Esophagus squamous epithelium (tissue), 5 donors: ENCODE measurements at places on chromosomes 7 and 10.

GRCh38 chr10:105875050-105875449, 1234.0 kb downstream of the SORCS3 start:
- DNase-seq, result no peak

- no peak for DNase-seq
Measured at GRCh38 chr10:88027570-88027969, 164.1 kb downstream of the PTEN start.

GRCh38 chr10:7795605-7796004, 7.6 kb downstream of the ATP5F1C start:
- DNase-seq, result no peak

DNA sequence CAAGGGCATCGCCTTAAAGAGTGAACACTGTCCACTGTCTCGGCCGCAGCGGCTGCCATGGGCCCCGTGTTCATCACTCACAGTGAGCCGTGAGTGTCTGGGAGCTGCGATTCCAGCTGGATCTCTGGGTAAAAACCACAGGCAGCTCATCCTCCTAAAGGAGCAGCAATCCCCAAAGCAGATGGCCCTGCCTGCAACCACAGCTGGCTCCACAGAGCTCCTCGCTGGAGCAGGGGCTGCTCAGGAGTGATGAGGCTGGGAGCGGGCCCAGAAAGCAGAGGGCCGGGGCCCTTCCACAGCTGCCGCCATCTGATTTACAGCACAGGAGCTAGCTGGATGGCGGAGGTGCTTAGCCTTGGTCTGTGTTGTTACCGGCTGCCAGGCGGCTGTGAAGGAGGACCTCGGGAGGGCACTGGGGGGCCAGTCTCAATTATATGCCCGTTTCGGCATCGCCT, 6.6 kb upstream of the TMEM184A start:
- DNase-seq, result no peak

- no peak for DNase-seq
Measured at GRCh38 chr10:93147281-93147680, 73.6 kb downstream of the CYP26A1 start.

DNA sequence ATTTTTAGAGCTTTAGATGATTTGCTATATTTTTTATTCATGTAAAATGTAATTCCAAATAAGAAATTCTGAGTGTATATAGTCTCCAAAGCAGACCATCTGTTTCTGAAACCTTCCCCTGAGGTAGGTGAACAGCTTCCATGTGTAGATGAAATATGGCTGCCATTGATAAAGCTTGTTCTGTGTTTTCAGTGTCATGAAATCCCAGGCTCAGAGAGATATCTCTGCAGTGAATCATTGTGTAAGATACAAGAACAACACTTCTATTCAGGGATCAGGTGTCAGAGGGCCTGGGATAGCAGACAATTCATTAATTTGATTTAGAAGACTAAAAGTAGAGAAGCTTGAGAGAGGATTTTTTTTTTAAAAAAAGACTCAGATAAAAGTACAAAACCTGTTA, 29.1 kb downstream of the ACTA2 start:
- DNase-seq, result no peak

DNA sequence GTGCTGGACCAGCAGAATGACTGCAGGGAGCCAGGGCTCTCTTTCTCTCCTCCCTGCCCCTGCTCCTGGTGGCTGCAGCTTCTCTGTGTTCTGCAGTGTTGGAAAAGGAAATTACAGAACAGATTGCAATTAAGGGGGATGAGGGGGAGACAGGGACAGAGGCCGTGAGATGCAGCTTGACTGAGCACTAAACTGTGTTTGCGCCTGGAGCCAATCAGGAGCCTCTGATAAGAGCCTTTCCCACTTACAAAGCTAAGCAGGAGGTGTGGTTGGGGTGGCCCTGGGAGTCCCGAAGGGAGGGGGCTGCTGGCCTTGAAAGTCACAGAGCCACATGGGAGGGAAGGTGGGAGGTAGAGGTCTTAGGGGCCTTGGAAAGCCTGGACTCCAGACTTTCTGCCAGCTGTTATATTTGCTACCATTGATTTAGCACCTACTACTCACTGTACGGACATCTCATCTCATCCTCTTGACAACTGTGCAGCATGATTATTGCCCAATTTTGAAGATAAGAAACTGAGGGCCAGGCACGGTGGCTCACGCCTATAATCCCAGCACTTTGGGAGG, 26.7 kb downstream of the TRIM8 start:
- DNase-seq, result no peak

GRCh38 chr10:32433542-32433941, 12.4 kb upstream of the CCDC7 start:
- no peak for DNase-seq

DNA sequence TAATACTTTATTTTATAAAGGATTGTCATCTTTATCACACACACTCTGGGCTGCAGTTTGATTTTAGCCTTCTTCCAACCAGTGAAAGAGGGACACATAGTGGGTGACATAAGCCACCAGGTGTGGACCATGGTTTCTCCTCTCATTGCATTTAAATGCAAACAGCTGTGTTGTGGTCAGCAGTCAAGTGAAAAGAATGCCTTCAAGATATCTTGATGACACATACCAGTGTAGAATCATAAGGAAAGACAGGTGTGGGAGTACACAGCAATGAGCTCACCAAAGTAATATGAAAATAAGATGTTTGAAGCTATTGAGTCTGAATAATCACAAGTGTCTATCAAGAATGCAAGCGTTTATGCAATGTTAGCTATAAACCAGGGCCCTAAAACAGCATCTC, 580.0 kb downstream of the XPNPEP1 start:
- DNase-seq, result no peak

- no peak for DNase-seq
Measured at GRCh38 chr7:157116762-157117161, 22.0 kb upstream of the UBE3C start.

DNA sequence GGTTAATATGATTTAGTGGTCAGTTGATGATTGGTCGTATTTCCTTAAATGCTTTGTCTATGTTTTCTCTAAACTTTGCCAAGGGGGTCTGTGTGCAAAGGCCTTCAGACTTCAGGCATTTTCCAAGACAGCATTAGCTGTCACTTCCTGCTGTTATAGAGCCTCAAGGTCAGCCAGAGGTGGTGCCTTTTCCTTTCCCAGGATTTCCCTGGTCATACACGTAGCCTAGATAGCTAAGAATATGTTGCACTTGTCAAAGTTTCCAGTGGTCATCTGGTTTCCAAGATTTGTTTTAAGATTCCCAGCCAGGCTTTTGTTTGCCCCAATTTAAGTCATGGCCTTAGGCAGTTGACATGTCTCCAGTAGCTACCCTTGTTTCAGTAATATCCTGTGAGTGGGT, 133.2 kb upstream of the IGFBP3 start:
- DNase-seq, result no peak

- DNase-seq, result no peak
Measured at GRCh38 chr10:80598084-80598798, 60.5 kb downstream of the SH2D4B start.

DNA sequence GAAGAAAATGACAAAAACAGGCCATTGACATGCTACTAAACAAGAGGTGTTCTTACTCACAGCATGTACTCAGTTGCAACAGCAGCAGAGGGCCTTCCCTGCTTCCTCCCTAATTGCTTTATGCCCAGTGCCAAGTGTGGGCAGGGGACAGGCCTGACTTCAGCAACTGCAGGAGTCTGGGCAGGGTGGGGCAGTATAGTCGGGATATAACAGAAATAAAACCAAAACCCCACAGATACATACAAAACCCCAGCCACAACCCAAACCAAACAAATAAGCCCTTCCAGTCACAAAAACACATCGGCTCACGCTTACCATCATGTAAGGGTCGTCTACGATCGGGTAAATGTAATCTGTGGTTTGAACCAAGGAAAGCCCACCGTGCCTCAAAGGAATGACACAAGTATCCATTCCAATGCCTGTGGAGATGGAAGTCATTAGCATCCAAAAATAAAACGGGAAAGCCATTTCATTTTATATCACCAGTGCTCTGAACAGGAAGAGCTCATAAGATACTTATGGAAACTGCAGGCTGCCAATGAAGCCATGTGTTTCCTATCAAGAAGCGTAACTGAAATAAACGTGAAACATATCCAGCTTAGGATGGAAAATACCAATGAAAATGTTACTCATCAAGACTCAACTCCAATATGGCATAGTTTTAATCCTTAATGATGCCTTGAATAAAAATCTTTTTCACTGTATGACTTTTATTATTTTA, 9.5 kb downstream of the SEPHS1 start:
- no peak for DNase-seq

DNA sequence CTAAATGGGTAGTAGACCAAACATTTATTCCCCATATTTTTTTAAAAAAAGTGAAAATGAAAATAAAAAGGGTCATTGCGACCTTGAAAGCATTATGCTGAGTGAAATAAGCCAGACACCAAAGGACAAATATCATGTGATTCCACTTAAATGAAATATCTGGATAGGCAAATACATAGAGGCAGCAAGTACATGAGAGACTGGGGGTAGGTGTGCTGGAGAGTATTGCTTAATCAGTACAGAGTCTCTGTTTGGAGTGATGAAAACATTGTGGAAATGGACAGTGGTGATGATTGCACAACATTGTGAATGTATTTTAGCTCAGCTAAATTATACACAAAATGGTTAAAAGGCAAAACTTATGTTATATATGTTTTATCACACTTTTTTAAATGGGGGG, 169.4 kb downstream of the AKR1D1 start:
- DNase-seq, result no peak

DNA sequence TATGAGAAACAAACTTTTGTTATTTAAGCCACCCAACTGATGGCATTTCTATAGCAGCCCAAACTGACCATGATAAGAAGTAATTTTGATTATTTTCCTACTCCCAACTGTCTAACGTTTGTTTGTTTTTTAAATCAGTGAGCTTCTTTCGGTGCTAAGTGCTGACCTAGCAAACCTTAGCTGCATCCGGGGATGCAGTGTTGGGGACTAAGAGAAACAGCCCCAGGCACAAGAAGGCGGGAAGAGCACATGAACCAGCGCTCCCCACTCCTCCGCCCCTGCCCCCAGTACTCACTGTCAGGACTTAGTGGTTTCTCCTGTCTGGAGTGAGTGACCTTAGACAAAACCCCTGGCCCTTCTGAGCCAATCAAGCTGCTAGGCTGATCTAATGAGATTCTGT, 168.8 kb downstream of the CALN1 start:
- DNase-seq, result no peak

DNA sequence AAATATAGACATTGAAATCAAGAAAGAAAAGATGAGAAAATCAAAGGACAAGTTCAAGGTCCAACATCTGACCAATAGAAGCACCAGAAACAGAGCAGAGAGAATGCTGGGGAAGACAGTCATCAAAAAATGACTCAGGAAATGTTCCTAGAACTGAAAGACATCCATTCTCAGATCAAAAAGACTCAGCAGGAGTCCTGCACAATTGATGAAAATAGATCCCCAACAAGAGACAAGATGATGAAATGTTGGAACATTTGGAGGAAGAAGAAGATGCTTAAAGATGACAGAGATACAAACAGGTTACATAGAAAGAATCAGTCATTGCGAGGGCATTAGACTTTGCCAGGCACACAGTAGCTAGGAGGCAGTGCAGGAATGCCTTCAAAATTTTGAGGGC, 30.0 kb upstream of the EIF5AL1 start:
- no peak for DNase-seq

DNA sequence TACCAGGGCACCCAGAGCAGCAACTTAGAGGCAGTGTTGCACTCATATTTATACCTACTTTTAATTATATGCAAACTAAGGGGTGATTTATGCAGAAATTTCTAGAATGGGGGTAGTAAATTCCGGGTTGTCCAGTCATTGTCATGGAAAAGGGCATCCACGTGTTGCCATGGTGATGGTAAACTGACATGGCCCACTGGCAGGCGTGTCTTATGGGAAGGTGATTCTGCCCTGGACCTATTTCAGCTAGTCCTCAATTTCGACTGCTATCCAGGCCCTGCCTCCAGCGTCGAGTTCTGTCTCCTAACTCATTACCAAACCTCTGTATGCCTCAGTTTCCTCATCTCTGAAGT, 12.8 kb downstream of the SNX8 start:
- DNase-seq, result no peak

DNA sequence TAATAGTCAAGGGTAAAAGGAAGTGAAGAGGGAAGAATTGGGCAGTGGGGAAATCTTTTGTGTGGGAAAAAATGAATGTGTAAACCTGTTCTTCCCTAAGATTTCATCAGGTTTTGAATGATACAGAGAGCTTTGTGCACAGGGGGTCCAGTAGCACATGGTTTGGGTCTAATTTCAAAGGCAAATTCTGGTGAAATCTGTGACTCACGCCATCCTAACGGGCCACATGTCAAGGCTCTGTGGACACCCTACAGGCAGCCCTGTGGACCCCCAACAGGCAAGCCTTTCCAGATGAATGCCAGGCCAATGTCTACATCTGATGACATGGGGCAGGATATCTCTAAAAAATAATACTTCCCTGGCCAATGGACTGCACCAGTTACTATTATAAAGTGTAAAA, 309.8 kb downstream of the PARD3 start:
- DNase-seq, result no peak

- DNase-seq, result no peak
Measured at GRCh38 chr7:15667991-15668390, 18.5 kb downstream of the MEOX2 start.

DNA sequence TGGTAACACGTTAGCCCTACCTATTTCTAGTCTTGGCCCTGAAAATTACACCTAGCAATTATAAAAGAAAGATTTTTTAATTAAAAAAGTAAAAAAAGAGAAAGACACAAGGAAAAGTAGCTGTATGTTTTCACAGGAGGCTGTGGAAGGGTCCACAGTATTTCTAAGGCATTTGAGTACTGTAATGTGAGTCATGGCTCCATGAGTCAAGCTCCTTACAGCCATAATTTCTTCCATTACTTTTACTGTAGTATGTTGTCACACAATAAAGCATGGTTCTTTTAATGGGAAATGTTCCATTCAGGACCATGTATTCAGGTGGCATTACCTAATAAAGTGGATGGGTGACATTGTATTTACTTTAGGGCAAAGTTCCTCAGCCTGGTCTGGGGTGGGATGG, 113.4 kb downstream of the GPR37 start:
- no peak for DNase-seq

- no peak for DNase-seq
Measured at GRCh38 chr10:69856601-69857166, 55.0 kb downstream of the COL13A1 start.
